Stimulated activated CD4-positive, alpha-beta T cell treated with anti-CD3 and anti-CD28 coated beads, Interleukin-15, amount 100 ng/mL, for 1 hour (primary cell): ENCODE measurements at places on chromosomes 11 and 22.

DNA sequence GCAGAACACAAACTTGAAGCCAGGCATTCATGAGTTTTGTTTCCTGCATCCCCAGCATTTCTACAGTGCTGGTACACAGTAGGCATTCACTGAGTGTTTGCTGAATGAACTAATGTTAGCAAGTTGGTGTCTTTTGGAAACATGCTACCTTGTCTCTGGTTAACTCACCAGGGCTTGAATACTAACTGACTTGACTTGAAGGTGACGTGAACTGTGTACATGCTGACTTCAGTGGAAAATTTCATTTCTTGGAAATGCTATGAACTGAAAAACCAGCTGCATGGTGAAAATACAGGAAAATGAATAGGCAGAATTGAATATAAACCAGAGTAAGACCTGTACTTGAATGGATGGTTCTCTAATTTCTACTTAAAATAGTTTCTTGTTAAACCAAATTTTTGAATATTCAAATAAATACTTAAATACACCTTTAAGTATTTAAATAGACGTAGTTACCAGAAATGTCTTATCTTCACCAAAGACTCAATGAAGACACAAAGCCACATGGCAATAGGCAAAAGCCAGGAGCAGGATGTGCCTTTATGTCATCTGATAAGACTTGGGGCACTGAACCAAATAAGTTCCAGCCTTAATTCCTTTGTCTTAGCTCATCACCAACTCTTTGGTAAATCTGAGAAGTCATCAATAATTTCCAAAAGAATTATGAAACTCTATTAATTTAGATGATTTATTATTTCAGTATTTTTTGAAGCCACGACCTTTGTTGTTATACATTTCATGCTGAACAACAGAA is 39.7 kb upstream of the POU2AF2 start:
- DNase-seq, result no peak

- DNase-seq, result no peak
These were observed 1336.4 kb downstream of the TBC1D22A start for GRCh38 chr22:48098921-48099245.

GRCh38 chr22:38461057-38461413 is 6.0 kb upstream of the KCNJ4 start:
- DNase-seq, result no peak

DNA sequence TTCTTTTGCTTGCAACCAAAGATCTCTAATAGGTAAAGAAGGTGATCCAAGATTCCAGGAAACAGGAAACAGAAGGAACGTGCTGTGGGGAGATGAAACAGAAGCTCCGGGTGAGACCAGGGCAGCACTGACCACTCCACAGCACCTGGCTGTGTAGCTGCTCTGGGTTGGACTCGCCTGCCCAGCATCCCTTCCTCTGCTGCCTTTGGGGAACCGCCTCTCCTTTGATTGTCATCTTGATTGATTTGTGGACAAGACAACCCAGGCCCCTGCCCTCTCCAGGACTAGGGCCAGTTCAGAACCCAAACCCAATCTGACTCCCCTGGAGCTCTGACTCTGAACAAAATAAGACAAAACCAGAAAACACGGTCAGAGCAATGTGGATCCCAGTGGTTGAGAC is 14.7 kb upstream of the APOBEC3A start:
- DNase-seq, result no peak

DNA sequence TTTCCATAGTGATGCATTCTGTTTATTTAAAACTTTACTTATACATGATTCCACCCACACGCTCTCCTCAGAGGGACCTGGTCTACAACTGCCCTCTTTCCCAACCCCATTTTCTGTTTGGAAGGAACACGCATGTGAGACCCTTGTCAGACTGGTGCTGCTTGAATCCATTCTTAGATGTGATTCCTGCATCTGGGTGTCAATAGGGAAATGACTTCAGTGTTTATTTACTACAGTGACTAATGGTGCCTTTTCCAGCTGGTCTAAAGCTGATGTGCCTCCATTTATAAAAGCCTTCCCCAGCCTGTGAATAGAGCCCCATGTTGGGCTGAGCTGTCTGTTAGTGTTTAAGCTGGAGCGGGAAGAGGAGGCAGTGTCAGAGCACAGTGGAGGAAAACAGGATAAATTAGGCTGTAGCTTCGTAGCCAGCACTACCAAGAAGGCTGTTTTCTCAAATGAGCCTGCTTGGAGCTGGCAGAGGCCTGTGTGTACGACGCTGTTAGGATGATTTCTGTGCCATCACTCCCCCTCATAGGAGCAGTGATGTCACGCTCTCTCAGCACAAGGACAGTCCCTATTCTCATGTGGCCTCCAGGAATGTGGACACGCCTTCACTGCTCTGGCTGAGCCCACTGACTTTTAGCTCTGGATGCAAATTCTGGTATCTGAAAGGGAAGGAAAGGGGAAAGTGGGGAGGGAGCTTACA is 18.9 kb upstream of the C11orf96 start:
- no peak for DNase-seq

DNA sequence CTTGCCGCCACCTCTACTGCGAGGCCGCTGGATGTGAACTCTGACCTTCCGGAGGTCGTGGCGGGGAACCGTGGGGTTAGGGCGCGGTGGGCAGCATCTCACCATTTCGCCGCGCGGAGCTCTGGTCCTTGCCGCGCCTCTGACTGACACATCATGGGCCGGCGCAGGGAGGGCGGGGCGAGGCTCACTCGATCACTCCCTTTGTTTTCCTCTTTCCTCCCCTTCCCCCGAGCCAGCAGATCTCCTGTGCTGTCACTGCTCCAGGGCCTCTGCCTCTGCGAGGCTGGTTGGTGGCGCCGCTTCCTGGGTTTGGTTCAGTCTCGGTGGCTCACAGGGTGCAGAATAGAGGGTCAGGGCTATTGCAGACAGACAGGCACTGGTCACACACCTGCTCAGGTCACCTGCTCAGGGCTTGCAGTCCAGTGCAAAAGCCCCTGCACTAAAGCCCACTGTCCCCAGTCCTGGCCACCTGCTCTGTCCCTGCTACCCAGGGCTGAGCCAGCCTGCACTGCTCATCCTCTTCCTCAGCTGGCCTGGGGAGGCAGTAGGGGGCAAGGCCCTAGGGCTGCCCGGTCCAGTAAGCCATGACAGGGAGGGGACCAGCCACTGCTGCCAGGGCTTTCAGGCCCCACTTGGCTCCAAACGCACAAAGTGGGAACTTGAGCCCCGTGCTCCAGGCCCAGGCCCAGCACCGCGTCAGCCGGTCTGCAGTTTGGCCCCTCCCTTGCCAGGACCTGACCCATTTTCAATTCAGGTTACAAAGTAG is 36.2 kb downstream of the PISD start:
- DNase-seq, result no peak

- no peak for DNase-seq
These were observed 581.9 kb downstream of the SOX6 start for GRCh38 chr11:15774388-15774939.

- no peak for DNase-seq
These were observed 398.6 kb upstream of the ANO5 start for GRCh38 chr11:21794306-21794705.
